Cardiac fibroblast (primary cell): ENCODE measurements at places on chromosomes 1 and 21.

GRCh38 chr1:23904748-23905357 lies 8.3 kb downstream of the CNR2 start:
- no peak for DNase-seq

DNA sequence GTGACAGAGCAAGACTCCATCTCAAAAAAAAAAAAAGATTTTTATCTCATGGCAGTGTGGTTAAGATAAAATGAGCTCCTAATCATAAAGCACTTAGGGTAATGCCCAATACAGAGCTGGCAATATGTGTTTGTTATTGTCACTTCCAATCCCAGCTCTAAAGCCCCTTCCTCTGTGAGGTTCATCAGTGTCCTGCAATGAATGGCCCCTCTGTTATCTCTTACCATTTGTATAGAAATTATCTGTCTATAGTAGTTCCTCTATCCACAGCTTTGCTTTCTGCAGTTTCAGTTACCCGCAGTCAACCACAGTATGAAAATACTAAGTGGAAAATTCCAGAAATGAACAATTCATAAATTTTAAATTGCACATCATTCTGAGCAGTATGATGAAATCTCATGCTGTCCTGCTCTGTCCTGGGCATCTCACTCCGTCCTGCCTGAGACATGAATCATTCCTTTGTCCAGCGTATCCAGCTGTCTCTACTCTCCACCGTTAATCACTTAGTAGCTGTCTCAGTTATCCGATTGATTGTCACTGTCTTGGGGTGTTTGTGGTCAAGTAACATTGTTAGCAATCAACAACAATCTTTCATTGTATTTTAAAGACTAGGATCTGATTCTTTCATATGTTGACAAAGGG lies 50.2 kb upstream of the DNAH14 start:
- peak; percentile 74 for DNase-seq

- no peak for DNase-seq
Observed at GRCh38 chr1:200706111-200706814, 32.4 kb upstream of the CAMSAP2 start.

GRCh38 chr1:18682375-18682774 lies 51.7 kb downstream of the PAX7 start:
- DNase-seq, result no peak

DNA sequence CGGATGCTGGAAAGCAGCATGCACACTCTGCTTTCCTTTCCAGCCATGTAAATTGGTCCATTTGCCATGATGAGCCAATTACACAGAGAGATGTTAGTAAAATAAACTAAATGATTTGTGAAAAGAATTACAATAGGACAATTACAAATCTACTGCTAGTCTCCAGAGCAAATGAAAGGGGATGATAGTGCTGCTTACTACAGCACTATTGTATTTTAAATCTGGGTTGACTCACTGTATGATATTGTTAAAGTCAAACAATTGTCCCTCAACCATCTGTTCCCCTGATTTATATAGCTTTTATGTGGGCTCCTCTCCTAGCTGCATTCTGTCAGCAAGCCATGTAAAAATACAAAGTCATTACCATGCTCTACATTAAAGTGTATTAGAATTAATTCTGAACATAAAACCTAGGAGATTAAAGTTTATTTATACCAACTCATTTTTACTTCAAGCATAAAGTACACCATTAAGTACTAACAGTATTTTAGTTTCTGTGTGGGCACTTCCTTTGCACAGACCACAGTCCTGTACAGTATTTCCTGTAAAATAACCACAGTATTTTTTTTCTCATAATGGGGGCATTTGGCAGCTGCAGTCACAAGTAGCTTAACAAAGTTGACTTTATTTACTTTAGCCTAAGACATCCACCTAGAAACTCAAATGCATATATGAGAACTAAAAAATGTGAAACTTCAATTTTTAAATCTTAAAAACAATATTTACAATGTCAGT lies 135.8 kb downstream of the VAV3 start:
- DNase-seq, result peak; percentile 15
